ENCODE measurements at places on chromosomes 16 and 17. TPM values are rescaled to one million over a fixed set of nuclear protein-coding genes. Genes with fewer than 3 reads are reported as not detected.

- no peak for DNase-seq
These were observed 232.1 kb upstream of the CACNG5 start for GRCh38 chr17:66602659-66603384.

- DNase-seq = no peak
These were observed 3.1 kb downstream of the MT1E start for GRCh38 chr16:56628486-56629350.

The MILR1 gene
- total RNA-seq = 9.9 TPM

- DNase-seq = no peak
These were observed 17.5 kb downstream of the SLC47A1 start for GRCh38 chr17:19551165-19551564.

DNA sequence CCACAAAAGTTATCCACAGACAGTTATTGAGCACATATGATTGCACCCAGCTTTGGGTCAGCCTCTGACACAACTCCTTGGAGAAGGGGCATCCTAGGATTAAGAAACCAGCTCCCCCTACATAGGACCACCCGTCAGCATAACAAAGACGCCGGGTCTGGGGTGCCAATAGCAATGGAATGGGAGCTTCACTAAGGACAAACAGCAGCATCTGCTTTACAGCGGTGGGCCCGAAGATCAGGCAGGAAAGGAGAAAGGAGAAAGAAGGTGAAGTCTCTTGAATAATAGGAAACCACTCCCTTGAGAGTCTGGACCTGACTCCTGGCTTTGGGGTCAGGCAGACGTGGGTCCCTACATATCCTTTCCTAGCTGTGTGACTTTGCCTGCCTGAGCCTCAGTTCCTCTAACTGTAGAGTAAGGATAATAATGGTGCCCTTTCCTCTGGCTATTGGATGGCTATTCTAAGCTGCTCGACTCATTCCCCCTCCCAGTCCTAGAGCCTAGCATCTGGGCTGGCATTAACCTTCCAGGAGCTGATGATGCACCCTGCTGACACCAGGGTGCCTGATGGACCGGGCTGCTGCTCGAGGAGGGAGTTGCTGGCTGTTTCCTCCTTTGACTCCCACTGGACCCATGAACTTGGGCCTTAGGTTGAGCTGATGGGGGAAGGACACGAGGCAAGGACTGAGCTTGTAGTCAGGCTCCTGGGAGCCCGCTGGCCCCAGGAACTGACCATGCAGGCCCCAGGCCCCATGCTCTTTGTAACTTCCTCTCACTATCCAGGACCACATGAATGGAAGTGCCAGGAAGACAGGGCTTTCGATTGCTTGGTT lies 94.2 kb downstream of the C16orf78 start:
- DNase-seq = no peak

The NAGS gene
- total RNA-seq = 0.48 TPM

- DNase-seq = no peak
These were observed 48.6 kb upstream of the CBFA2T3 start for GRCh38 chr16:89025636-89026035.

- no peak for DNase-seq
These were observed 129.6 kb downstream of the SSH2 start for GRCh38 chr17:29800457-29800856.

The MYH11 gene
- 1,356 TPM for total RNA-seq

DNA sequence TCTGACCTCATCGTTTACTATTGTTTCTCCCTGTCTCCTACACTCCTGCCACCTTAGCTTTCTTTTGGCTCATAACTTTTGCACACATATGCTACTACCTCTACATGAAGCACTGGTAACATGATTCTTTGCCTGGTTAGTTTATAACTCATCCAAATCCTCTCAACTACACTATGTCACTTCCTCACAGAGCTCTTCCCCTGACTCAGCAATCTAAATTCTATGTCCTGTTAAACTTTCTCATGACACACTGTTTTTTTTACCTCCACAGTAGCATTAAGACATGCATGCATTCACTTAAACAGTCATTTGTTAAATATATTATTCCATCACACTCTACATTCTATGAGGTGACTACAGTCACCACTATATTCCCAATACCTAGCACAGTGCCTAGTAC lies 19.7 kb downstream of the APPBP2 start:
- no peak for DNase-seq

DNA sequence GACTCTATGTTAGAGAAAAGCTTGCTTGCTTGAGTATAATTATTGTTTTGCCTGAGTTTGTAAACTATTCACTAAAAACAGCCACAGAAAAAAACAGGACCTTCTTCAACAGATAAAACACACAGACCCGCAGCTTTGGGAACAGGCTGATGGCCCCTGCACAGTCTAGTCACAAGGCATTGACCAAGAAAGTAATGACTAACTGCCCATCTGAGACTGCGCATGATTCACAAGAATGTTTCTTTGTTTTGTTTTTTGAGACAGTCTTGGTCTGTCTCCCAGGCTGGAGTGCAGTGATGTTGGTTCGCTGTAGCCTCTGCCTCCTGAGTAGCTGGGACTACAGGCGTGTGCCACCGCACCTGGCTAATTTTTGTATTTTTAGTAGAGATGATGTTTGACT lies 2.8 kb upstream of the ZKSCAN2 start:
- no peak for DNase-seq

DNA sequence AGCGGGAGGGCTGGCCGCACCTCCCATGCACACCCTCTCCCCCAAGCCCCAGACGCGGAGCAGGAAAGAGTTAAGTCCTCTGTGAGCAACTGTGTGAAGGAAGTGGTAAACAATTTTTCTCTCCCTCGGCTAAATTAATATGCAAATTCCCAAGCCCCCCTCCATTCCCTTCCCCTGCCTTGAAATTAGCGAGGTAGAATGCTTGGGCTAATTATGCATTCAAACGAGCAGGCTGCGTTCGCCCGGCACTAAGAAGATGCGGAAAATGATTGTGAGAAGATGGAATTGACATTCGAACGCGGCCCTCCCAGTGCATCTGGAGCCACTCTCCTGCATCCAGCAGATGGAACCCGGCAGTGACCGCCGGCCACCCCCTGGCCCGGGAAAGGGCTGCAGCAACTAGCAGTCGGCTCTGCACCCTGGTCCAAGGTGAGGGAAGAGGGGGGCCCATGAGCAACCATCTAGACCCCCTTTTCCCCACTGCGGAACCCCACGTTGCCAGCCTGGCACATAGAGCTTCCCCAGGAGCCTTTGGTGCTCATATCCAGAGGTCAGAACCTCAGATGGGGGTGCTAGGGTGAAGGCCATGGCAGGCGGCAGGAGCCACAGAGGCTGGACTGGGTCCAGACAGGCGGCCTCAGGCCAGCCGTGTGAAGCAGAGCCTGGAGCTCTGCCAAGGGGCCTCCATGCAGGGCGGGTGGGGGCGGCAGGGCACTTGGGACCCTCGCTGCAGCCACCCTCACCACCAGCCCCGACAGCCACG lies 49.1 kb upstream of the ACSF3 start:
- no peak for DNase-seq

DNA sequence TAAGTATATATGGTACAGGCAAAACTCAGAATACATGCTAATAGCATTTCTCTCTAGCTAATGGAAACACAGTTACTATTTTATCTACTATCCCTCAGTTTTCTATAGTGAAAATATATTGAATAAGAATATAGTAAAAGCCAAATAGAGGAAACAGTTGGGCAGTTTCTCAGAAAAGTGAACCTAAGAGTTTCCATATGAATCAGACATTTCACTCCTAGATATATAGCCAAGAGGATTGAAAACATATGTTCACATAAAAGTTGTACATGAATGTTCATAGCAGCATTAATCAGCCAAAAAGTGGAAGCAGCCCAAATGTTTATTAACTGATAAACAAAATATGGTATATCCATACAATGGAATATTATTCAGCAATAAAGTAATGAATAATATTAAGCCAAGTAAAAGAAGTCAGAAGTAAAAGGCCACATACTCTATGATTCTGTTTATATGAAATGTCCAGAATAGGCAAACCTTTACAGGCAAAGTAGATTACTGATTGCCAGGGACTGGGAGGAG lies 134.6 kb downstream of the CYB561 start:
- no peak for DNase-seq

DNA sequence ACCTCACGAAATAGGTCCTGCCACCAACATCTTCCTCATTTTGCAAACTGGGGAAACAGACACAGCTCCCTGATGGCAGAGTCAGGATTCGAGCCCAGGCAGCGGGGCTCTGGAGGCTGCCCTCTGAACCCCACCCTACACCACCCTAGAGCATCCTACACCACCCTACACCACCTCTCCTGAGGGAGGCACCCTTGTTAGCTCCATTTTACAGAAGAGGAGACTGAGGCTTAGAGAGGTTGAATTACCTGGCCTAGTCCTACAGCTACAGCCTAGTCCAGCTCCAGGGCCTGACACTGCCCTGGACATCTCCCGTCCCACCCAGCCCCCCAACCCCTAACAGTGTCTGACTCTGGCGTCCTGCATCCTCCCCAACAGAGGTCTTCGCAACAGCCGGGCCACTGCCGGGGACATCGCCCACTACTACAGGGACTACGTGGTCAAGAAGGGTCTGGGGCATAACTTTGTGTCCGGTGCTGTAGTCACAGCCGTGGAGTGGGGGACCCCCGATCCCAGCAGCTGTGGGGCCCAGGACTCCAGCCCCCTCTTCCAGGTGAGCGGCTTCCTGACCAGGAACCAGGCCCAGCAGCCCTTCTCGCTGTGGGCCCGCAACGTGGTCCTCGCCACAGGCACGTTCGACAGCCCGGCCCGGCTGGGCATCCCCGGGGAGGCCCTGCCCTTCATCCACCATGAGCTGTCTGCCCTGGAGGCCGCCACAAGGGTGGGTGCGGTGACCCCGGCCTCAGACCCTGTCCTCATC lies 3.2 kb upstream of the NECAB2 start:
- no peak for DNase-seq

- DNase-seq = no peak
These were observed 771 bp downstream of the MSRB1 start for GRCh38 chr16:1942047-1942809.

The CLEC19A gene
- 2.9 TPM for total RNA-seq

DNA sequence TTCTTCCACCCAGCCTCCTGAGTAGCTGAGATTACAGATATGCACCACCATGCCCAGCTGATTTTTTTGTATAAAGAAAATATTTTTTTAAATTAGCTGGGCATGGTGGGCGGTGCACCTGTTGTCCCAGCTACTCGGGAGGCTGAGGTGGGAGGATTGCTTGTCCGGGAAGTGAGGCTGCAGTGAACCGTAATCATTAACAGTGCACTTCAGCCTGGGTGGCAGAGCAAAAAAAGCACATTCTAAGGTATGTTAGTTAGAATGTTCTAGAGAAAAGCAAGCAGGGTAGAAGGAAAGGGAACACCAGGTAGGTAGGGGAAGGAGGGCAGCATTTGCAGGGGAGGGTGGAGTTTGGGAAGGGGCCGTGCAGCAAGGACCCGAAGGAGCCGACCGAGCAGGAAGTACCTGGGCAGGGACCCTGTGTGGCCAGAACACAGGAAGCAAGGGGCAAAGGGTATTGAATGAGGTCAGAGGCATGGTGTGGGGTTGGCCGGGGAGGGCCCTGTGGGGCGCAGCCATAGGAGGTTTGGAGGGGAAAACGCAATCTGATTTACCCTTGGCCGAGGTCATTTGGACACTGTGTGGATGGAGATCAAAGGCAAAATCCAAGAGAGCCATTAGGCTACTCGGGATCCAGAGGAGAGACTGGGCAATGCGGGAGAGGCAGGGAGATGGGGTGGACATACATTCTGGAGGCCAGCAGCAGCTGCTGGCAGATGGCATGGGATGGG lies 2.3 kb downstream of the C17orf99 start:
- no peak for DNase-seq

GRCh38 chr16:5073279-5073629 lies 1.6 kb downstream of the ALG1 start:
- no peak for DNase-seq

DNA sequence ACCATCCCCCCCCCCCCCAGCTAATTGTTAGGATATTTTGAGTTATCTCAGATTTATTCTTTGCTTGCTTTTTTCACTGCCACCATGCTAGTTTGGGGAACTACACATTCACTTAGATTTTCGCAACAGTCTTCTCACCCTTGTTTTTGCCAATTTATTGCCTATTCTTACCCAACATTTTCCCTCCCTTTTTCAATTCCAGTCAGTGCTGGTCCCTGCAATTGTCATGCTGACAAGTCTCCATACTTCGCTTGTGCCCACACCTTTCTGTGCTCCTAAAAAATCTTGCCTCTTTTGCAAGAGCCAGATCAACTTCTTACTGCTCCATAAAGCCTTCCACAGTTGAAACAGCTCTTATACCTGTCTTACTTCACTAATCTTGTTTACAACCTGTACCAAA lies 16.3 kb downstream of the TNRC6A start:
- no peak for DNase-seq

GRCh38 chr16:2779151-2779920 lies 2.3 kb upstream of the ELOB start:
- no peak for DNase-seq

The SLC35G6 gene
- 0.24 TPM for total RNA-seq

The PLEKHH3 gene
- 11.3 TPM for total RNA-seq

The EEF2KMT gene
- total RNA-seq = 11.1 TPM

DNA sequence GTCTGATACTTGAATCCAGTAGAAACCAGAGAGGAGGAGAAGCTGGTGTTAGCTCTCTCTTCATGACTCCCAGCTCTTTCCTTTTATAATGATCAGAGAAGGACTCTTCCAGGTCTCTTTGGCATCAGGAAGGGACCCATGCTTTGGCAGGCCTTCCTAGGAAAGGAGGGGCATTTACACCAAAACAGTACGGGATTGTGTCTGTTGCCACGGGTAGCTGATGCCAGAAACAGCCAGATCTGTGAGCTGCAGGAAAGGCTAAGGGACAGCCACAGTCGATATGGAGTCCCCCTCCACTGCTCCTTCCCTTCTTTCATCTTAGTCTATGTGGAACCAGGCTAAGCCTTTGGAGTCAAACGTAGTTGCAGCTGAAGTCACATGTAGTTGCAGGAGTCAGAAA lies 9.3 kb downstream of the CEP295NL start:
- no peak for DNase-seq

- DNase-seq = no peak
These were observed at the start of gene KRTAP4-6 for GRCh38 chr17:41140360-41141131. TSS of gene KRTAP4-6 (minus strand) at chr17:41140544. CDS start at chr17:41140487, 57 bp downstream.

The LRRC45 gene
- total RNA-seq = 4.6 TPM

The MYH13 gene
- not detected for total RNA-seq

DNA sequence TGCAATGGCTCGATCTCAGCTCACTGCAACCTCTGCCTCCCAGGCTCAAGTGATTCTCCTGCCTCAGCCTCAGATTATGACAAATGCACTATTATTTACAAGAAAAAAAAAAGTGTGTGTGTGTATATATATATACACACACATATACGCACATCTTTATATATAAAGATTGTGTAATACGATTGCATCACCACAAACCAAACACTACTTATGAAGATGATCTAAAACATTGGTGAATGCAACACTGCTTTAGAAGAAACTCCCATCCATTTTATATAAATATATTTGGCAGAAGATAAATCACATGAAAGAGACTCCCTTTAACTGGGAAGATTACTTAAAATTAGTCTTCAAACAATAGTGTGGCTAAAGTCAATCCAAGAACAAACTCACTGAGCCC lies 96.7 kb downstream of the SYCE1L start:
- no peak for DNase-seq

GRCh38 chr16:28981517-28981916 lies 3.3 kb upstream of the LAT start:
- DNase-seq = no peak
